ENCODE measurements at places on chromosomes 1 and 21.

DNA sequence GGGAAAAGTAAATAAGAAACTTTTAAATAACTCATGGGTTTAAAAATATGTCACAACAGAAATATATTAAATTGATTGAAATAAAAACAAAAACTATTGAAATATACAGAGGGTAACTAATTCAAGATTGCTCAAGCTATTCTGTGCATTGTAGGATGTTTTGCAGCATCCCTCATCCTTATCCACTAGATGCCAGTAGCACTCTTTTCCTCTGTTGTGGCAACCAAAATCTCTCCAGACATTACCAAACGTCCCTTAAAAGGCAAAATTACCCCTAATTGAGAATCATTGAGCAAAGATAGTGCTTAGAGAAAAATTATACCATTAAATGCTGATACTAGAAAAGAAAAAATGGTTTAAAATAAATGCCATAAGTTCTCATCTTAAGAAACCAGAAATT is 682.6 kb downstream of the RWDD3 start:
- no peak for DNase-seq

- peak; percentile 6 for DNase-seq
Observed at GRCh38 chr21:18655931-18656330, 252.3 kb upstream of the TMPRSS15 start.

DNA sequence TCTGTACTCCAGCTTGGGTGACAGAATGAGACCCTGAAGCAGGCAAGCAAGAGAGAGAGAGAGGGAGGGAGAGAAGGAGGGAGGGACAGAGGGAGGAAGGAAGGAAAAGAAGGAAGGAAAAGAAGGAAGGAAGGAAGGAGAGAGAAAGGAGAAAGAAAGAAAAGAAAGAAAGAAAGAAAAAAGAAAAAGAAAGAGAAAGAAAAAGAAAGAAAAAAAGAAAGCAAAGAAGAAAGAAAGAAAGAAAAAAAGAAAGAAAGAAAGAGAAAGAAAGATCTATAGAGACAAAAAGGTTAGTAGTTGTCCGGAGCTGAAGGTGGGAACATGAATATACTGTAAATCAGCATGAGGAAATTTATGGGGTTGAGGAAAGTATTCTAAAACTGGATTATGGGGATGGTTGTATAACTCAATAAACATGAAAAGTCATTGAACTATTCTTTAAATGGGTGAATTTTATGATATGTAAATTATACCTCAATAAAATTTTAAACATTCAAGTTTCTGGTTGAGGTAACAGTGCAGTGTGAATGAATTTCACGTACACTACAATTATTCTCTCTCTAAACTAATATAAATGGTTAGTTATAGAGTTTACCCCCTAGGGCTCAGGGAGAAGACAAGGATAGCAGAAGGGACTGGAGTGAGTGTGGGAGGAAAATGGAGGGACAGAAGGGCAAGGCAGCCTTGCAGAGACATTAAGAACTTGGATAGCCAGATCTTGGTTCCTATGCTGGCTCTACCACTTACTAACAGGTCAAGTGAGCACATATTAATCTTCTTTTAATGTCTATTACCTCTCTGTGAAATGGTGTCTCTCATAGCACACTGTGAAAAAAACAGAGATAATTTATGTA is 24.8 kb upstream of the SERTAD4 start:
- DNase-seq, result no peak

DNA sequence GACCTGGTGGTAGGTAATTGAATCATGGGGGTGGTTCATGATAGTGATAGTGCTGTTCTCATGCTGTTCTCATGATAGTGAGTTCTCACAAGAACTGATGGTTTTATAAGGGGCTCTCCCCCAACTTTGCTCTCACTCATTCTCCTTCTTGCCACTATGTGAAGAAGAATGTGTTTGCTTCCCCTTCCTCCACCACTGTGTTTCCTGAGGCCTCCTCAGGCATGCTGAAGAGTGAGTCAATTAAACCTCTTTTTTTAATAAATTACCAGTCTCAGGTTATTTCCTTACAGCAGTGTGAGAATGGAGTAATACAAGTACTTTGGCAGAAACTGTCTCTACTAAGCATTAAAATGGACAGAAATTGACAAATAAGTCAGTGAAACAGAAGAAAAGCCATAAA is 21.6 kb downstream of the RAB3GAP2 start:
- DNase-seq, result no peak

DNA sequence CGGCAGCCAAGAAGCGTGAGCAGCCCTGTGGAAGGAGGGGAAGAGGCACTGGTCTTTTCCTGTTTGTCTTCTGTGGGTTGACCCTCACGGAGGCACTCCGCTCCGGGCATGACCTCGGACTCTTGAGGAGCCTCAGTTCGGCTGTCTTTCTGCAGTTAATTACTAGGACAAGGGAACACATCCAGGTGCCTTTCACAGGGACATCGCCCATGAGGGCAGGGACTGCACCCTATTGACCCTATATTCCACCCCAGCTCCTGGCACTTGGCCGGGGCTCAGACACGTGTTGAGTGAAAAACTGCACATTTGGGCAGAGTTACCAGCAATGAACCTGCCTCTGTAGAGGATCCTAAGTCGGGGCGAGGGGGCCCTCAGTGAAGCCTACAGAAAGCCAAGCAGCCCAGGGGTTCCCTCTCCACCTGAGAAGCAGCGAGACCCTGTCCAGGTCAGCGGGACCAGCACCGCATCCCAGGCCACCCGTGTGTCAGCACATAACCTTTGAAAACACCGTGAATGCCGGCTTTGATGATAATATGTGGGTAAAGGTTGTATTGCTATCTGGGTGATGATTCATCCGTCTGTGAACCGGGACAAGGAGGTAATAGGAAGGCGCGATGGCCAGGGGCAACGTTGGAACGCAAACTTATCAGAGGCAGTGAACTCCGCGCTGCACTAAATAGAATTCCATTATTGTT is 161.4 kb upstream of the ARHGEF16 start:
- DNase-seq, result no peak

DNA sequence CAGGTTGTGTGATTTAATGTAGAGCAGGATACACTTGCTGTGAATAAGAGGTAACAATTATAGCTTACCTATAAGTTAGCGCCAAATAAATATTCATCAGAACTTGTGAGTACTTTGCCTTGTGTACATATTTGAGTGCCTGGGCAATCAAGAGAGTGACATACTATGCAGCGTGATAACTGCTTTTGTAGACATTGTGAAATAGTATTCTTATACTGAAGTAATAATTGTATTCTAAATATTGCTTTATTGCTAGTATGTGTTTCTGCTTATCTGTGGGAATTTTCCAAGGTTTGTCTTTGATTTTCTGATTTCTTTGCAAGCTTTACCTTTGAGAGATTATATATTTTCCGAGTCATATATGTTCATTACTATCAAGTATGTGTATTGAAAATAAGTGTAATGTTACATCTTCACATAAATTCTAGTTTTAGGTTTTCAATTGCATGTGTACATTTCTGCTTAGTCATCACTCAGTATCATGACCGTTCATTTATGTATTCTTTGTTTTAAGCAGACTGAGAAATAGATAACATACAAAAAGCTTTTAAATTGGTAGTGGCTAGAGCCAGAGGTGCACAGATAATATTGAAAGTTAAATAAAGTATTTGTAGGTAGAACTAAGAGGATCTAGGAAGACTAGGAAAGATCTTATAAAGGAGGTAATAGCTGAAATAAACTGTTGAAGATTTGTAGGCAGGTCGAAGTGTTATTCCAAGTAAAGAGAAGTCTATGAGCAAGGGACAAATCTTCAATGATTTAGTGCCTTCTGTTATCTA is 19.5 kb downstream of the USP25 start:
- DNase-seq, result no peak

- peak; percentile 52 for DNase-seq
Observed at GRCh38 chr1:163535807-163536206, 214.1 kb downstream of the NUF2 start.

DNA sequence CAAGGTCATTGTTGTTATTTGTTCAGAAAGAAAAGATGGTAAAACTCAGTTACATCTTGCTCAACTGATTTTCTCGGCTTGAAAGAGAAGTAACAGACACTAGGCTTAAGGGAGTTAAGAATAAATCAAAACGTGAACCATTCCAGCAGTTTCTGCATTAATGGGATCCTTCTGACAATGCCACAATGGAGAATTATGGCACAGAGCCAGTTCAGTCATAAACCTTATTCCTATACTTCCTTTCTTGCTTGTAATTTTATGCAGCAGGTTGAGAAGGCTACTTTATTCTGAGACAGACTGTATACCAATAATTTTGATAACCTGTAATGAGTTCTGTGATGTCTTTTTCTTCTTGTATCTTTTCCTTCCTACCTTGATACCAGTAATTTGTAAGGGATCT is 167.0 kb downstream of the C1orf21 start:
- no peak for DNase-seq

DNA sequence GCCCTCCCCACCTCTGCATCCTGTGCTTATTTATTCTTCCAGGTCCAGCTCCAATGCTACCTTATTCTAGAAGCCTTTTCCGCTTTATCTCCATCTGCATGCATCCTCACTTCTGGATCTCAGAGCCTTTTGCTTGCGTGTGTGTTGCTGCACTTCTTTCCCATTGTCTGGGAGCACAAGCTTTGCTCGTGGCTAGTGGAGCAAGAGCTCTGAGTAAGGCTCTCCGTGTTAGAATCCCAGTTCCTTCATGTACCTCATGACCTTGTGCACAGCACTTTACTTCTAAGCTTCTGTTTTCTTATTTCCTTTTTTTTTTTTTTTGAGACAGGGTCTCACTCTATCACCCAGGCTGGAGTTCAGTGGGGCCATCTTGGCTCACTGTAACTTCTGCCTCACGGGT is 140.0 kb upstream of the POU3F1 start:
- peak; percentile 18 for DNase-seq

DNA sequence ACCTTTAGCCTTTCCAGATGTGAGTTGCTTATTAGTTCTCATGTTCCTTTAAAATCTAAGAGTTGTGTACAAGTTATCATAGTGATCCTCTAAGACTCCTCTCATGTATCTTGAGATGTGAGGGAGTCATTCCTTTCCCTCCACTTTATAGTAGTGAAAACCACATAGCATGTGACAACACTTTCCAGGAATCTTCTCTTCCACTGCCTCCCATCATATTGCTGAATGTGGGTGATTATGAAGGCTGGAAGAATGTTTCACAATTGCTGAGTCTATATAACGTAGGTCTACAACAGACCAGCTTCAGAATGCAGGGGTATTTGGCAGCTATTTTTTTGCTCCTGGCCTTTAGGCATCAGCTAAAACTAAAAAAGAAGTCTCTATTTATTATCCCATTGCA is 44.7 kb upstream of the LRRC7 start:
- no peak for DNase-seq

DNA sequence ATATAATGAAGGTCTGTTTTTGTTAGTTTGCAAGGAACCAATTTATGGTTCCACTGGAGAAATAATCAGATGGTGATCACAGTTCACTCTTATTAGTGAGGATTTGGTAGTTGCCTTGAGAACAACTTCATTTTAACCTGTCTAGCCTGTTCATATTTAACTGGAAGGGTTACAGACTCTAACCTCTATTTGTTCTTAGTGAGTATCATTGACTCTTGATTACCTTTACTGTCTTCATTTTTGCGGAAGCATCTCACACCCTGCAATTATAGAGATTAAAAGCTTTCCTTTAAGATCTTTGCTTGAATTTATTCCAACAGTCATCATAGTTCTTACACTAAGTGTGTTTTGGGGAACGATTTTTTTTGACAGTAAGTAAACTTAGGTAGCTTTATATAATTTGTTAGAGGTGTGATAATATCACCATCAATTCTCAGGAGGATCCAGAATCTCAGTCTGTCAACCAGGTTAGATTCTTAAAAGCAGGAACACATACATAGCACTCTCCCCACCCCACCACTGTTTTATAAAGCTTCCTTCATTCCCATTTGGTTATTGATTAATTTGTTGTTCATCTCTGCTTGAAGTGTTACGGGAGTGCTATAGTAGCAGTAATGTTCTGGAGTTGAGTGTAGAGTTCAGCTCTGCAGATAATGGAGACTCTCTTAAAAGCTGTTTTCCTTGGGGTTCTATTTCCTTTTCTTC is 30.1 kb downstream of the B3GALT2 start:
- no peak for DNase-seq

DNA sequence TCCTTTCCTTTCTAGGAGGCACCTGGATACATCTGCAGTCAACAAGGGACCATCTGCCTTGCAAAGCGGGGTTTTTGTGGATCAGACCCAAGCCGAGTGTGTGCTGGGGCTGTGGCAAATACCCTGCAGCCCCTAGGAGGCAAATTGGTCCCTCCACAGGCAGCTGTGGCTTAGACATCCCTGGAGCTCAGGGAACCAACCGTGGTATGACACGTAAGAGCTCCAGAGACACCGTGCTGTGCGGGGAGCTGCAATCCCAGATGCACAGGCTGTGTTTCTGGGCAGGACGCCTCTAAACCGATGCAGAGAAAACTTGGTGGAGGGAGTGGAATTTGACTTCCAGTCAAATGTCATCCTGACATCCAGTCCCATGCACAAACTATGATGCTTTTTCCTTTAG is 141.5 kb downstream of the KAZN start:
- DNase-seq, result no peak

DNA sequence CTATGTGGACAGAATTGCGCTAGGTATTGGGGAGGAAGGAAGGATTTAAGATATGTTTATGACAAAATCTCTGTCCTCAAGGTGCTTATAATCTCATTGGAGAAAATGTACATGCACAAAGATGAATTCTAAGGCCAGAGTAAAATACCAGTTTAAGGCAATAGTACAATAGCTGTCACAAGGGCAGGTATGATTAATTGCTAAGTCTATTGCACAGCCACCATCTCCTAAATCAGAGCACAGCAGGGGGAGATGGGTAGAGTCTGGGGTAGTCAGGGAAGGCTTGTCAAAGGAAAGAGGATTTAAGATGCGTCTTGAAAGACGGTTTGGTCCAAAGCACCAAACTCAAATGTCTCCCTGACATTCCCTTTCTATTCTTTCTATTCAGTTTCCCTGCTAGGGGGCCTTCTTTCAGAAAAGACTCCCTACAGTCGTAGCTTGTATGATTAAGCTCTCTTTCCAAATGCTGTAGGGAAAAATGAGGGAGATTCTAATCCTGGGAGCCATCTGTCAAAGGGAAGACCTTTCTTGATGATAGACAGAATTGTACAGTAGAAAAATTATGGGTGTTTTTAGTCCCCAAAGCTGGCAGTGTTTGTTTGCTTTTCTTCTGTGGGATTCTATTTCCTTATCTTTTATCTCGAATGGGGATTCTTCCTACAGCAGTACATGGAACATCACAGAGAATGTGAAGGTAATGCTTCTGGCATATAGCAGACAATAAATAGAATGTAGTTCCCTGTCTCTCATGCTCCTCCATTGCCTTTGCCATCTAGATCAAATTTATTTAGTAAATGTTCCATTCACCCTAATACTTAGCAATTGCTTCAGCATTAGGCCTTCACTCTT is 107.6 kb upstream of the NFIA start:
- no peak for DNase-seq

DNA sequence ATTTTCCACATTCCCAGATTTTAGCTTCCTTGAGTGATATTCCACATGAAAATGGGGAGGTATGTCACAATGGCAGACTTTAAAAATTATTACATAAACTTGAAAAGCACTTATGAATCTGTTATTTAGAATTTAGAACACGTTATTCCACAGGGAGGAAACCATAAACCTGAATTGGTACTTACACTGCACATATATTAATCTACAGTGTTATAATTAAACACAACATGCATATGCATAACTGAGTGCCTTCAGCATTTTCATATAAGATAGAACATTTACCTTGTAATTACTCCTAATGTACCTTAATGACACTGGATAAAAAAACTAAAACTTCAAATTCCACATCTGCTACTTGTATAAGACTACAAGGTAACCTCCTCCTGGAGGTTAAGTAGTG is 9.8 kb downstream of the ARHGAP29 start:
- no peak for DNase-seq

- no peak for DNase-seq
Observed at GRCh38 chr1:38727684-38728584, 131.6 kb downstream of the RRAGC start.

GRCh38 chr1:161121834-161122233 is 3.9 kb downstream of the NIT1 start:
- DNase-seq, result peak; percentile 88

Measured in MV-4-11 (cell line).